ENCODE measurements at places on chromosomes 13 and 19.

GRCh38 chr13:113162783-113163685 lies 4.6 kb downstream of the PROZ start:
- no peak for DNase-seq

DNA sequence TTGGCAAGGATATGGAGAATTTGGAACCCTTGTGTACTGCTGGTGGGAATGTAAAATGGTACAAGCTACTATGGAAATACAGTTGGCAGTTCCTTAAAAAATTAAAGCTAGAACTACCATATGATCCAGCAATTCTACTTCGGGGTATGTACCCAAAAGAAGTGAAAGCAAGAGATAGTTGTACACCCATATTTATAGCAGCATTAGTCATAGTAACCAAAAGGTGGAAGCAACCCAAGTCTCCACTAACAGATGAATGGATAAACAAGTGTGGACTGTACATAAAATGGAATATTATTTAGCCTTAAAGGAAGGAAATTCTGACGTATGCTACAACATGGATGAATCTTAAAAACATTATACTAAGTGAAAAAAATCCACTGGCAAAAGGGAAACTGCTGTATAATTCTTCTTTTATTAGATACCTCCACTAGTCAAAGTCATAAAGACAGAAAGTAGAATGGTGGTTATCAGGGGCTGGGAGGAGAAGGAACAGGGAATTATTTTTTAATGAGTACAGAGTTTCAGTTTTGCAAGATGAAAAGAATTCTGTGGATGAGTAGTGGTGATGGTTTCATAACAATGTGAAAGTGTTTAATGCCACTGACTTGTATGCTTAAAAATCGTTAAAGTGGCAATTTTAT lies 141.6 kb downstream of the RXFP2 start:
- no peak for DNase-seq

DNA sequence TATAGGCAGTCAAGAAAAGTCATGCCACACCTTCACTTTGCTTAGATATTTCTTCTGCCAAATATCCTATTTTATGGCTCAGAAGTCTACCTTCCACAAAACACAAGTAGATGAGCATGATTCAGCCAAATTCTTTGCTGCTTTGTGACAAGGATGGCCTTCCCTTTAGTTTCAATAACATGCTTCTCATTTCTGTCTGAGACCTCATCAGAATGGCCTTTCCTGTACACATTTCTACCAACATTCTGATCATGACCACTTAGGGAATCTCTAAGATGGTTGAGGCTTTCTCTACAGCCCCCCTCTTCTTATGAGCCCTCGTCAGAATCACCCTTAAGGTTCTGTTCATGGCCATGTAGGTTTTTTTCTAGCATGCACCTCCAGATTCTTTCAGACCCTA lies 96.2 kb downstream of the COL4A2 start:
- DNase-seq: no peak

- DNase-seq: no peak
These were observed 19.6 kb downstream of the ELL start for GRCh38 chr19:18502246-18502637.

Measured in AML-193 (cell line).